Type B pancreatic cell (in vitro differentiated cells): ENCODE measurements at places on chromosomes 7 and 10.

- no peak for DNase-seq
These were observed 92.7 kb downstream of the LSMEM1 start for GRCh38 chr7:112573302-112574039.

DNA sequence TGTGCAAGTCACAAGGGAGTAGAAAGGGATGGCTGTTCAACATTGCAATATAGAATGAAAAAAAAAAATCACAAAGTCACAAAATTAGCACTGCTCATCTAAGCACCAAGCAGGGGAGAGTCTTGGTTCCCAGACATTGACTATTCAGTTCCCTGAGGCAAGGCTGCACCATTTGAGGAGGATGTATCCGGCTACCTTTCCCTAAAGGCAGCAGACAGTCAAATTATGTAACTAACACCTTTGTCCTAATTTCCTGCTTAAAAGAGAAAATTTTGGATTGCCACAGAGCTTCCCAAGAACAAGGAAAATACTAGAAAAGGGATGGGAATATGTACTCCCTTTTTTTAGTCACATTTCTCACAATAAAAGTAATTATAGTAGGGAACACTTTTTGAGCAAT, 148.1 kb downstream of the PCLO start:
- no peak for DNase-seq

- DNase-seq: no peak
These were observed 98.3 kb downstream of the CTTNBP2 start for GRCh38 chr7:117774943-117775342.

GRCh38 chr7:1245524-1246050, 12.9 kb downstream of the UNCX start:
- no peak for DNase-seq

DNA sequence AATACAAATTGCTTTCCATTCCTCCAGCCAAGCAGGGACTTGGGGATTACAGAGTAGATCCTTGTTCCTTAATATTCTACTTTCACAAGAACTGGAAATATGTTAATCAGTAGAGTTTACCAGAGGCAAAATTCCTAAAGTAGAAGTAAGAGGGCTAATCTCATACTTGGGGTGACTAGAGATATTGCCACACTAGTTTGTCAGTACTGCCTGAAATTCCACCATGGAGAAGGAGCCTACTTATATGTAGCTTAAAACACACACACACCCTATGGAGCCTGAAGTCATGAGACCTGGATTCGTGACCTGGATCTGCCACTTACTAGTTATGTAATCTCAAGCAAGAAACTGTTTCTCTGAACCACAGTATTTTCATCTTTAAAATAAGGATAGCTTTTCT, 33.9 kb downstream of the STRIP2 start:
- DNase-seq: no peak
